ENCODE measurements at places on chromosomes 12 and 14. TPM values are rescaled to one million over a fixed set of nuclear protein-coding genes. Genes with fewer than 3 reads are reported as not detected.

DNA sequence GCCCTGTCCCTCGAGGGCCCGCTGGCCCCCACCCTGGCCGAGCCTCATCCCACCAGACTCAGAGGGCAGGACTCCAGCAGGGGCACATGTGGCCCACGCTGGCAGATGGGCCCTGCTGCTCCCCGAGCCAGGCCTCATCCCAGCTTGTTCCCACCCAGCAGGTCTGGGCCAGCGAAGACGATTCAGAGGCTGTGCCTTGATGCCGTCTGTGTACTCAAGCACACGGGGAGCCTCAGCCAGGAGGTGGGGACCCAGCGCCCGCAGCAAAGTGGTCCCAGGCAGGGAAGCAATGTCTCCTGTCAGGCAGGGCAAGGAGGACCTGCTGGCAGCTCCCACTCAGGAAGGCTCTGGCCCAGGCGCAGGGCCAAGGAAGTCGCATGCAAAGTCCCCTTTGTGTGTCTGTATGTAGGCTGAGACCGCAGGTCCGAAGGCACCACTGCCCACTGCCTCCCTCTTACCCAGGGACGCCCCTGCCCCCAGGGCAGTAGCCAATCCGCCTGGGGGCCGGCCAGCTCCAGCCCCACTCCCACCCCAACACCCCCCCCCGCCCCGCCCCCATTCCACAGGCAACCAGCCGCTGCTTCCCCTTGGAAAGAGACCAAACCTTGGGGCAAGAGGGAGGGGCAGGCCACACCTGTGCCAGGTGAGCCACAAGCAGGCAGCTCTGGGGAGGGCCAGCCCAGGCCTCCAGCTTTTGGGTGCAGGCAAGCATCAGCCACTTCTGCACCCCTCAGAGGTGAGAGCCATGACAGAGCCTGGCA lies 9.4 kb downstream of the DEGS2 start:
- peaks cover 3% of the 10 kb centered on the region for H3K36me3 ChIP-seq
- no peaks in the 10 kb centered on the region for H3K27me3 ChIP-seq
- H3K4me3 ChIP-seq = no peak overlapping the region
- DNase-seq = no peak
- no peak overlapping the region for H3K27ac ChIP-seq

DNA sequence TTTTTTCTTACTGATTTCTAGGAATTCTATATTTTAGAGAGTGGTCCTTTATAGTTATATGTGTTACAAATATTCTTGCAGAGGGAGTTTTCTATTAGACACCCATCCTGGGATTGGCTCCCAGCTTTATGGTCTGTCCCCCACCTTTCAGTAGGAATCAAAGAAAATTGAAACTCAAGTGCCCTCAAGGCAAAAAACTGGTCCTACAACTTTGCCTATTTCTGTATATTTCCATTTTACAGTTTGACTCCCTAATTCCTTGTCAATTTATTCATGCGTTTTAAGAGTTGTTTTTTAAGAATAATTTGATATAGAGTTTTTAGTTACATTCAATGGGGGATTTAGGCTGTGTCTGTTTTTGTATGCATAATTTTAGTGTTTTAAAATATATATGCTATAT lies 208.9 kb downstream of the SYNE2 start:
- H3K27ac ChIP-seq = no peak overlapping the region
- H3K4me1 ChIP-seq = no peaks in the 10 kb centered on the region
- no peaks in the 10 kb centered on the region for H3K27me3 ChIP-seq
- H3K4me3 ChIP-seq = no peak overlapping the region
- H3K36me3 ChIP-seq = no peaks in the 10 kb centered on the region
- no peak for DNase-seq

DNA sequence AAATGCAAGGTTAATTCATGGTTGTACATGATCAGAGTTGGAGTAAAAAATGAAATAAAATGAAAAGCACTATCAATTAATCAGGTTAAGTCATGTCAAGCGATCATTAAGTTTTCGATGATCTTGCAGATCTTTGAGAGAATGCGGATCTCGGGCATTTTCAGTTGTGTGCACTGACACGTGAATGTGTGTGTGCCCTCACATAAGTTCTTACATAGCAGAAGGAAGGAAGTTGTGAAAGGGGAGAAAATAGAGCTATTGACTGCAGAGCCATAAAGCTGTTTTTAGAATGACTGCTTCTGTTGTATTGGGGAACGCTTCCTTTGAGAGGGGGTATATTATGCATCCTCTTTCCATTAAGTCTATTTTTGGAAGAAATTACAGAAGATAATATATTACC lies 101.3 kb downstream of the HMGA2 start:
- H3K4me1 ChIP-seq = no peaks in the 10 kb centered on the region
- H3K4me3 ChIP-seq = no peak overlapping the region
- no peaks in the 10 kb centered on the region for H3K36me3 ChIP-seq
- H3K27ac ChIP-seq = no peak overlapping the region
- DNase-seq = no peak

DNA sequence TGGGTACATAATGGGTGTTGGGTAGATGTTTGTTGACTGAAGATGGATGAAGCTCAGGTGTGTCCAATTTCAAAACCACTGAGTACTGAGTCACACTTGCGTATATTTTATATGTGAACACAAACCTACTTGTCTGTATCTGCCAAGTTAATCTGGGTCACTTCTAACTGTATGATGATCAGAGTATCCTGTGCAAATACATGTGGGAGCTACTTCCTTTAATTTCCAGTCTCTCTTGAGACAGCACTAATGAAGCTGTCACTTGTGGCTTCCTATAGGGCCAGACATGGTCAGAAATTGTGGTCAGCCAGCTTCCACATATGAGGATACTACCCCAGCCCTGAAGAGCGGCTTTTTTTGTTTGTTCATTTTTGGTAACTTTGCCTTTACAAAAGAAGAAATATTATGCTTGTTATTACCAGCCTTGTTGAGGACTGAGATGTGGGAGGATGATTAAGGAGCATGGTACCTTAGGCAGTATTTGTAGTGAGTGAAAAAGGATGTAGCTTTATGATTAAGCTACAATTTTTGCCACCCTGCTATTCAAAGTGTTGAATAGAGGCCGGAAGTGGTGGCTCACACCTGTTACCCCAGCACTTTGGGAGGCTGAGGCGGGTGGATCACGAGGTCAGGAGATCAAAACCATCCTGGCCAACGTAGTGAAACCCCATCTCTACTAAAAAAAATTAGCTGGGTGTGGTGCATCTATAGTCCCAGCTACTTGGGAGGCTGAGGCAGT lies 32.4 kb downstream of the PLXNC1 start:
- no peak for DNase-seq
- no peaks in the 10 kb centered on the region for H3K27me3 ChIP-seq
- H3K4me1 ChIP-seq = peaks cover 27% of the 10 kb centered on the region
- H3K36me3 ChIP-seq = peaks cover 15% of the 10 kb centered on the region

GRCh38 chr14:71591929-71592328 lies 340.3 kb upstream of the RGS6 start:
- peak overlapping the region; percentile 14 for H3K27ac ChIP-seq
- peaks cover 2% of the 10 kb centered on the region for H3K36me3 ChIP-seq
- peaks cover 67% of the 10 kb centered on the region for H3K4me1 ChIP-seq
- peak overlapping the region; percentile 5 for H3K4me3 ChIP-seq
- peak; percentile 37 for DNase-seq

DNA sequence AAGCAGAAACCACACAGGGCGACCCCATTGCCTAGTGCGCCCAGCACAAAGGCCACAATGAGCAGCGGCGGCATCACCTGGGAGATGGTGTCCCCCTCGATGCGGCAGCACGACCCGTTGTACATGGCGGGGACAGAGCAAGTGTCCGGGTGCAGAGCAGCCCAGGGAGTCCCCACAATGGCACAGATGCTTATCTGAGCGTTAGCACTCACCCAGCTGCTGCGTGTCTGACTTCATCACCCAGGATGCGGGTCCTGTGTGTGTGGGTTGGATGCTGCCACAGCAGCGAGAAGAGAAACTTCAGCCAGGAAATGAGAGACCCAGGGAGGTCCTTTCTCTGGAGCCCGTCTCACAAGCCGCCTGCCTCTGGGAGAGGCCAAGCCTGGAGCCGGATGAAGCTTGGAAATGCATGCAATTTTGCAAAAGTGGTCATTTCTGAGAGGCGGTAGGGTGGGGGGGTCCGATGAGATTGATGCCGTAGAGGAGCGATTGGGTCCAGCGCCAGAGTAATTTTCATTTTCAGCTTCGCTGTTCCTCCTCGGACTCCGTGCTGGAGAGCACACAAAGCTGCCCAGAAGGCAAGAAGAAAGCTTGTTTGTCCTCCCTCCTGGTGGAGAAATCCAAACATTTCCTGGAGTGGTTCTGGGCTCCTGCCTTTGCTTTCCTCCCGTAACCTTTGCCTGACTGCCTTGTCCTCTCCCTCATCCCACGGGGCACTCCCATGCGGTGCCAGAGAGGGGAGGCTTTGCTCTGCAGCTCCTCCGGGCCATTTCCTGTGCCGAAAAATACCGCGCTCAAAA lies at the start of gene HCAR1:
Gene HCAR1, minus strand, starts transcription at position 630 of the 800 bp plus-strand sequence. Its CDS starts 505 bp downstream, at position 125.
- peak within 1 kb of the TSS; percentile 80 for H3K4me3 ChIP-seq
- peaks cover 12% of the 10 kb centered on the region for H3K27me3 ChIP-seq
- peaks cover 74% of the 10 kb centered on the region for H3K4me1 ChIP-seq
- peak within 1 kb of the TSS; percentile 55 for H3K27ac ChIP-seq

DNA sequence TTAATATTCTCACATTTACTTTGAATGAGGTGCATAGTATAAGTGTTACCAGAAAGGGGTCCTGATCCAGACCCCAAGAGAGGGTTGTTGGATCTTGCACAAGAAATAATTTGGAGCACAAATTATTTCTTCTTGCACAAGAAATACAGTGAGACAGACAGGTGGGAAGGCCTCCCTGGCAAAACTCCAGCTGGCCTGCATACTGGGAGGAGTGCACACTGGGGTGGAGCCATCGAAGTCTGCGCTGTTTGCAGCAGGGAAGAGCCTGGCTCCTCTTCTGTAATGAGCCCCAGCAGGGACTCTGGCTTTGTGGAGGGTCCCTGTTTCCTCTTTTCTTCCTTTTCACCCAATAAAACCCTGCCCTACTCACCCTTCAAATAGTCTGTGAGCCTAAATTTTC lies 141.6 kb downstream of the GLT1D1 start:
- H3K27me3 ChIP-seq = peaks cover 6% of the 10 kb centered on the region
- DNase-seq = no peak
- H3K4me3 ChIP-seq = no peak overlapping the region

DNA sequence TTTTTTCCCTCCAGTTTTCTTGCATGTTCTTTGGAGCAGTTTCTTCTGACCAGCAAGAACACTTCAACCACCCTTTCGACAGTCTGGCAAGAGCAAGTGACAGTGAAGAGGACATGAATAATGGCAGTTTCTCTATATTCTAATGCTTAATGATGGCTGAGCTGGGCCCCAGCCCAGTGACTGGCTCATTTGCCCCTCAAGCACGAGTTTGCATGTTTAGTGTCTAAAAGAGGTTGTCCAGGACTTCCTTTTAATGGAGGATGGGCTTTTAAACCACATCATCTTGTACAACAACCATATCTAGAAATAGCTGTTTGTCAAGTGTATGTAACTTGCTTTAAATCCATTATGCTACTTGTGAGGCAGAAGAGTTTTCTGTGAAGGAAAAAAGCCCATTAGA lies 28.4 kb downstream of the RAD9B start:
- DNase-seq = no peak
- peaks cover 3% of the 10 kb centered on the region for H3K36me3 ChIP-seq
- peaks cover 17% of the 10 kb centered on the region for H3K4me1 ChIP-seq
- H3K27me3 ChIP-seq = no peaks in the 10 kb centered on the region

DNA sequence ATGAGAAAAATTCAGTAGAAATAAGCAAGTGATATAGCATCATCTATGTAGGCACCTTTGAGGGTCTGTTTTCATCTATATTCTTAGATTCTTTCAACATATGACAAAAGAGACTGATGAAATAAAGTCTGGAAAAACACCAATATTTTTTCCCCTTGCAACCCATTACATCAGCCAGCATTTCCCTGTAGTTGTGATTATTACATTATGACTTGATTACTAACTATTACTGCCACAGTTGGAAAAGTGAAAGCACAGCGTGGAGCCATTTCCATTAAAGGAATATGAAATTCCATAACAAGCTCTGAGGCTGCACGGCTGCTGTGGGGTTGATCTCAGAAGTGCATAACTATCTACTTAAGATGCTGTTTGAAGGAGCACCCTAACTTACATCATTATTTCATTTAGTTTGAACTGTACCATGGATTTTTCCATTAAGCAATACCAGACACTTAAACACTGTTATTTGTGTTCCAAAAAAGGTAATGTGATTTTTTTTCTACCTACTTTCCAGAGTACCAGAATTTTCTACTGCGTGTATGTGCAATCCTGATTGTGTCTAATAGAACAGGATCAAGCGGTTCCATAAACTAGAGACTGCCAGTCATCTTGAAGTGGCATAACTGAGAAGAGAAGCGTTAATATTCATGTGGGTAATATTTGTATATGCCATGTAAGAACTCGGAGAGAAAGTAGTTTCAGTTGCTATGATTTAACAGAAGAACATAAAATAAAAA lies 405.5 kb downstream of the MDGA2 start:
- no peak overlapping the region for H3K27ac ChIP-seq
- no peaks in the 10 kb centered on the region for H3K27me3 ChIP-seq
- no peaks in the 10 kb centered on the region for H3K4me1 ChIP-seq
- no peak overlapping the region for H3K4me3 ChIP-seq

DNA sequence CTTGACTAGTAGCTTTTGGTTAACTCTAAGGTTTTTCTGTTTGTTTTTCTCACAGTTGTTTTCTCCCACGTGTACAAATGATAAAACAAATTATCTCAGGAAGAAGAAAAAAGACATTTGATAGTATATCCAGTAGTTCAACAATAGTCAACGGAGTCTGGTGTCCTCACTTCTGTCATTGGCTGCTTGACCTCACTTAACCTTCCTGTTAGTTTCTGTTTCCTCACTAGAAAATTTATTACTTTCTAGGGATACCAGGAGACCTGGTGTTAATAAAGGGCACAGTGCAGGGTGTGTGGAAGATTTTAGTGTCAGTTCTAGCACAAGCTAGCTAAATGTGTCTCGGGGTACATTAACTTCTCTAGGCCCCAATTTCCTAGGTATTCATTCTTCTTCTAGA lies 116.0 kb downstream of the PRKCH start:
- H3K36me3 ChIP-seq = no peaks in the 10 kb centered on the region
- peaks cover 87% of the 10 kb centered on the region for H3K4me1 ChIP-seq
- no peaks in the 10 kb centered on the region for H3K27me3 ChIP-seq
- DNase-seq = no peak
- peak overlapping the region; percentile 92 for H3K4me3 ChIP-seq
- peak overlapping the region; percentile 96 for H3K27ac ChIP-seq

IFNG-AS1 gene
- total RNA-seq = not detected

KIF26A gene
- 0.05 TPM for total RNA-seq

FERMT2 gene
- 12.1 TPM for total RNA-seq

IGFBP6 gene
- total RNA-seq = 9.2 TPM

SYCP3 gene
- total RNA-seq = 0.30 TPM

AHNAK2 gene
- total RNA-seq = 0.05 TPM

Measured in activated T-cell treated with anti-CD3 and anti-CD28 coated beads, Interleukin-2, amount 50 U/mL, for 72 hours (primary cell).